Effector memory CD4-positive, alpha-beta T cell (primary cell): ENCODE measurements at places on chromosomes 4 and X.

DNA sequence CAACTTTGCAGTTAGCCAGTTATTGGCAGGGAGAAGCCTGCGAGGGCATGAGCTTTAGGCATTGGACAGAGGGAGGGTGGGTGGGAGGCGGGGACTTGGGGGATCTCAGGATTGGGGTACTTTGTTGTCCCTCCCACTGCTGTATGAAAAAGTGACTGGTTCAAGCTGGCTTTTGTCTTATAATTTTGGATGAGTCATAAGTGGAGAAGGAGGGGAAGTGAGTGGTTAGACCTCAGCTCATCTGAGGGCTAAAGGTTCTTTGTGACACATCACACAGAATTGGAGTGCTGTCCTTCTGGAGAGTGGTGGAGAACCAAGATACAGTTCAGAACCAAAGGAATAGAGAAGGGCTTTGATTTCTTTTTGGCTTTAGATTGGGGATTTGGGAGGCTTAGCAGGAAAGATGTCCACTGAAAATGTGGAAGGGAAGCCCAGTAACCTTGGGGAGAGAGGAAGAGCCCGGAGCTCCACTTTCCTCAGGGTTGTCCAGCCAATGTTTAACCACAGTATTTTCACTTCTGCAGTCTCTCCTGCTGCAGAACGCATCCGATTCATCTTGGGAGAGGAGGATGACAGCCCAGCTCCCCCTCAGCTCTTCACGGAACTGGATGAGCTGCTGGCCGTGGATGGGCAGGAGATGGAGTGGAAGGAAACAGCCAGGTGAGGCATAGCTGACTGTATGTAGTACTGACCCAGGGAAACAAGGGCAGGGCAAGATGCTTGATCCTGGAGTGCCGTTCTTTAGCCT is at the start of gene SLC4A4:
Gene SLC4A4, plus strand, starts transcription at position 175 of the 748 bp plus-strand sequence.
- no peak for DNase-seq

DNA sequence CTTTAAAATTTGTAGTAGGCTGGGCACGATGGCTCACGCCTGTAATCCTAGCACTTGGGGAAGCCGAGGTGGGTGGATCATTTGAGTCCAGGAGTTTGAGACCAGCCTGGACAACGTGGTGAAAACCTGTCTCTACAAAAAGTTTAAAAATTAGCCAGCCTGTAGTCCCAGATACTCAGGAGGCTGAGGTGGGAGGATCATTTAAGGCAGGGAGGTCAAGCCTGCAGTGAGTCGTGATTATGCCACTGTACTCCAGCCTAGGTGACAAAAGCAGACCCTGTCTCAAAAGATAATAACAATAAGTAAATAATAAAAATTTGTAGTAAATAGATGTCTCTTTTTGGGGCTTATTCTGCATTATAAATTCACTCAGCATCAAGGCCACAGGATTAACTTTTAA is 118.5 kb downstream of the IRF2 start:
- no peak for DNase-seq

DNA sequence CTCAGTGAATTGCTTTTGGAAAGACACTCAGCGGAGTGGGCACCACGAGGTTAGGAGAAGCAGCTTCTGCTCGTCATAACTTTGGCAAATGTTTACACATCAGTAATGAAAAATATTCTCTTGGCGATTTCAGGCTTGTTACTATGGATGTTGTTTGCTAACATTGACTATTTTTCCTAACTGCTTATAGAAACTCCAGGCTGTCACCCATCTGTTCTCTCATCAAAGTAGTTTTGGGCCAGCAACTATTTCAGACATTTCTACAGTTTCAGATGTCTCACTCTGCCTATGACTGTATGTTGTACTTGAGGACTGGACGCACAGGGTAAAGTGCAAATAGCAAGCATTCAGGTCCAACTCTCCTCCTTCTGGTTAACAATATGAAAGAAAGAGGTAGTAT is 346.7 kb downstream of the TRIML1 start:
- no peak for DNase-seq

- no peak for DNase-seq
These were observed 122.8 kb upstream of the NOCT start for GRCh38 chr4:138892483-138893407.

DNA sequence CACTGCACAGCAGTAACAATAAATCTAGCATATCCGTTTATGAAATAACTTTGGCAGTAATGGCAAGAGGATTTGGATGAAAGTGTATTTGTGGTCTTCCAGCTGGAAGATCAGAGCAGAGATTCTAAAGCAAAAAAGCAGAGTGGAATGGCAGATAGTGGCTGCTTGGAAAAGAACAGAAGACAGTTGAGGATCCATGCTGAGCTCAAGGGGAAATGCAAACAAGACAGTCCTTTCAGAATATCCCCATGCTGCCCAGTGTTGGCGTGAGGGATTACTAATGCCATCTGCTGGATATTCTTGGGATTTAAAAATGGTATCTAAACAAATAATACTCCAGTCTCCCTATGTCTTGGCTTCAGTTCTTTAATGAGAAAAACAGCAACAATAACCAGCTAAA is 629.1 kb upstream of the ATOH1 start:
- DNase-seq, result no peak

- no peak for DNase-seq
These were observed 10.8 kb upstream of the TMPRSS11B start for GRCh38 chr4:68256284-68256683.

DNA sequence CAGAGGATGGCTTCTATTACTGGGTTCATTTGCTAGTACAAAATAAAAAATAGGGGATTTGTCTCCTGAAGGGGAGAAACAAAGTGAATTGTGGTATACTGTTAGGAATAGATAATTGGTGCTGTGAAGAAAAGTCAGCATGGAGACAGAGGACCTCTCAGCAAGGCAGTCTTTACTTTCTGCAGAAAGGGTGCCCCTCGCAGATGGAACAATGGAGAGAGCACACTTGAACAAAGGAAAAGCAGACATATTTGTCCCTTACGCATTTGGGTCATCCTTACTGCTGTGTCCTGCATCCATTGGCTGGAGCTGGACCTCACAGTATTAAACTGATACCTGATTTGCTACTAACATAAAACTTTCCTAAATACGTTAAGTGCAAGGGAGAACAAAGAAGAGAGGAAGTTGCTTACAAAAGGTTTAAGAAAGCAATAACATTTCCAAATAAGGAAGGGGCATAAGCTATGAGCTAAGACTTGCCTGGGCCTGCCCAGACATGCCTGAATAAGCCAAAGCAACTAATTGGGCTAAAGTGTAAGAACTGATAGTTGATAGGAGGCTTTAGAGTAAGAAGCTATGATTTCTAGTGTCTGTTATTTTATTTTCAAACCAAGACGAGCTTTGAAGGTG is 83.8 kb downstream of the CCKAR start:
- DNase-seq, result no peak

DNA sequence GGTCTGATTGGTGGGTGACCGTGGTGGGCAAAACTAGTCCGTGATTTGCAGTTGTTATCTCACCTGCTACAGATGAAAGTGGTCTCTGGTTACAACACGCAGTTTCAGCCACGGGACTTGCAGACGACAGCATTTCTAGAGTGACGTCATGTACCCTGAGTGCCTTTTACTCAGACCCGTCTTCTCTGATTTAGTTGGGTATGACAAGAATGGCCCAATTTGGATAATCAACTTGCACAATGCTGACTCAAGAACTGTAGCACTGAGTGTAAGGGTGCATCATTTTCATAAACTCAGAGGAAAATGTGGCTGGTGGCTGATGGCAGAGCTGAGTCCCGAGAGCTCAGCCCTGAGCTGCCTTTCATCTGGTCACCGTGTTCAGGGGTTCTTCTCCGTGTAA is 281.4 kb upstream of the FRG1 start:
- no peak for DNase-seq

GRCh38 chrX:101232316-101232715 is 12.7 kb downstream of the DRP2 start:
- DNase-seq, result no peak

- DNase-seq, result no peak
These were observed 670 bp downstream of the PAPSS1 start for GRCh38 chr4:107719207-107719921.

DNA sequence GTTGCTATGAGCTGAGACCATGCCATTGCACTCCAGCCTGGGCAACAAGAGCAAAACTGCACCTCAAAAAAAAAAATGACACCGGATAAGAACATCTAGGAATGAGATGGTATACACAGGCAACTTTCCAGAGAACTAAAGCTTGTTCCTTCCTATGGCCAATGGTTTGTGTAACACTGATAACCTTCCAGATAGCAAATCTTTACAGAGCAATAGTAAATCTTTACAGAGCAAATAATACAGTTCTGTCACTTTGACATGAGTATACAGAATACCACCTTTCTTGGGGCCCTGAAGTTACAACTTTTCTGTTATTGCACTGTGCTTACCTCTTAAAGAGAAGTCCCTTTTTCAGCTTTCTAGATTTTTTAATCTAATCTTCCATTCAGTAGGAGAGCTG is 91.6 kb downstream of the CD99L2 start:
- no peak for DNase-seq

- DNase-seq, result no peak
These were observed 94.6 kb downstream of the AKAP4 start for GRCh38 chrX:50106051-50106675.

GRCh38 chr4:184447664-184448063 is 26.7 kb downstream of the IRF2 start:
- DNase-seq, result no peak

- no peak for DNase-seq
These were observed at the start of gene CXCL3 for GRCh38 chr4:74038425-74039314. TSS of gene CXCL3 (minus strand) at chr4:74038689. CDS start at chr4:74038611, 78 bp downstream.
